ENCODE measurements at places on chromosomes 1 and 21.

GRCh38 chr21:28754862-28755261 is 237.8 kb downstream of the LTN1 start:
- no peak overlapping the region for H3K4me3 ChIP-seq
- H3K4me1 ChIP-seq = peaks cover 2% of the 10 kb centered on the region
- H3K27me3 ChIP-seq = no peaks in the 10 kb centered on the region
- no peak overlapping the region for H3K27ac ChIP-seq

DNA sequence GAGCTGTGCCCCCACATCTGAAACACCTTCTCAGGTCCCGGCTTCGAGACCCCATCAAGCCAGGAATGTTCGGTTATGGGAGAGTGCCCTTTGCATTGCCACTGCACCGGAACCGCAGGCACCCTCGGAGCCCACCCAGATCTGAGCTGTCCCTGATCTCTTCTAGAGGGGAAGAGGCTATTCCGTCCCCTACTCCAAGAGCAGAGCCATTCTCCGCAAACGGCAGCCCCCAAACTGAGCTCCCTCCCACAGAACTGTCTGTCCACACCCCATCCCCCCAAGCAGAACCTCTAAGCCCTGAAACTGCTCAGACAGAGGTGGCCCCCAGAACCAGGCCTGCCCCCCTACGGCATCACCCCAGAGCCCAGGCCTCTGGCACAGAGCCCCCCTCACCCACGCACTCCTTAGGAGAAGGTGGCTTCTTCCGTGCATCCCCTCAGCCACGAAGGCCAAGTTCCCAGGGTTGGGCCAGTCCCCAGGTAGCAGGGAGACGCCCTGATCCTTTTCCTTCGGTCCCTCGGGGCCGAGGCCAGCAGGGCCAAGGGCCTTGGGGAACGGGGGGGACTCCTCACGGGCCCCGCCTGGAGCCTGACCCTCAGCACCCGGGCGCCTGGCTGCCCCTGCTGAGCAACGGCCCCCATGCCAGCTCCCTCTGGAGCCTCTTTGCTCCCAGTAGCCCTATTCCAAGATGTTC is 4.3 kb downstream of the ADAMTSL4 start:
- peaks cover 24% of the 10 kb centered on the region for H3K27me3 ChIP-seq
- H3K4me3 ChIP-seq = no peak overlapping the region
- peaks cover 30% of the 10 kb centered on the region for H3K4me1 ChIP-seq
- DNase-seq = no peak
- H3K36me3 ChIP-seq = peaks cover 2% of the 10 kb centered on the region
- H3K27ac ChIP-seq = no peak overlapping the region

GRCh38 chr1:160406131-160406968 is 6.0 kb downstream of the VANGL2 start:
- no peak for DNase-seq
- peaks cover 14% of the 10 kb centered on the region for H3K27me3 ChIP-seq
- no peaks in the 10 kb centered on the region for H3K36me3 ChIP-seq
- H3K27ac ChIP-seq = no peak overlapping the region
- peaks cover 3% of the 10 kb centered on the region for H3K4me1 ChIP-seq
- no peak overlapping the region for H3K4me3 ChIP-seq

GRCh38 chr1:203402629-203403337 is 51.9 kb upstream of the FMOD start:
- H3K27me3 ChIP-seq = peaks cover 19% of the 10 kb centered on the region
- no peak overlapping the region for H3K27ac ChIP-seq
- H3K4me1 ChIP-seq = no peaks in the 10 kb centered on the region
- no peak for DNase-seq
- H3K36me3 ChIP-seq = no peaks in the 10 kb centered on the region

GRCh38 chr1:150873521-150873920 is 2.9 kb downstream of the ARNT start:
- H3K27ac ChIP-seq = no peak overlapping the region
- peaks cover 50% of the 10 kb centered on the region for H3K4me1 ChIP-seq
- peaks cover 43% of the 10 kb centered on the region for H3K36me3 ChIP-seq
- no peak for DNase-seq
- no peaks in the 10 kb centered on the region for H3K27me3 ChIP-seq

DNA sequence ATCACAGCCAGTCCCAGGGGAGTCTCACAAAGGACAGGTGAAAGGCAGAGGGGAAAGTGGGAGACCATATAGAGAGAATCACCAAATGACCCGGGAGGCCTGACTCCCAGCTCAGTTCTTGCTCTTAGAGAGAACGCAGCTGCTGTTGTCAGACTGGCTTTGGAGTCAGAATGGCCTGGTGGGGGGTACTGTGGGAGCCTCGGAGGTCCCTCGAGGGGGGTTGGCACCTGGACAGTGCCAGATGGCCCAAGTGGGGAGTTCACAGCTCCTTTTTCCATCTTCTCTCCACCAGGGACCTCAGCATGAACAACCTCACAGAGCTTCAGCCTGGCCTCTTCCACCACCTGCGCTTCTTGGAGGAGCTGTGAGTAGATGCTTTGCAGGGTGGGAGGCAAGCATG is 31.5 kb downstream of the LGR6 start:
- H3K4me1 ChIP-seq = peaks cover 17% of the 10 kb centered on the region
- no peak overlapping the region for H3K4me3 ChIP-seq
- H3K27me3 ChIP-seq = no peaks in the 10 kb centered on the region
- no peak overlapping the region for H3K27ac ChIP-seq

Measured in activated T-cell treated with anti-CD3 and anti-CD28 coated beads, Interleukin-2, amount 50 U/mL, for 24 hours (primary cell).